Cerebellar nuclear complex (tissue), 1 donor: ENCODE measurements at places on chromosomes 7 and 10.

- no peak for DNase-seq
These were observed 126.0 kb upstream of the NRBF2 start for GRCh38 chr10:63007112-63007511.

GRCh38 chr7:110007320-110008063 lies 1083.4 kb upstream of the LRRN3 start:
- DNase-seq: no peak

- DNase-seq: no peak
These were observed 304.1 kb downstream of the GRM8 start for GRCh38 chr7:126948664-126949063.

GRCh38 chr10:100008708-100009282 lies 952 bp downstream of the DNMBP start:
- DNase-seq: no peak

GRCh38 chr7:118496138-118496644 lies 271.7 kb downstream of the ANKRD7 start:
- DNase-seq: no peak

DNA sequence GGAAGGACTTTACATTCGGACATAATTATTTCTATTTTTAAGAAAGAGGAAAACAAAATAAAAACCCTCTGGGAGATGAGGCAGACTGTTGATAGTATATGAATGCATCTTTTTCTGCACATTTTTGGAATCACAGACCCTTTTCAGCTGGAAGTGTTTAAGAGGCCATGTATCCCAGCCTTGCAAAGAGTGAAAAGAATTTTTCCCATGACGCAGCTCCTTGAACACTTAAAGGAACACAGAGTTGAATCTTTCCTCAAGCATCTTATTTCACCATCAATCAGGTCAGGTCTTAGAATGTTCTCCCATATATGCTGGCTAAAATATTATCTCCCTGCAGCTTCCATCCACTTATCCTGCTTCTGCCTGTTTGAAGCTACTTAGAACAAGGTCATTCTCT lies 45.9 kb upstream of the PAPSS2 start:
- no peak for DNase-seq
